IPS DF 6.9 (cell line): ENCODE measurements at places on chromosomes 4 and X.

GRCh38 chrX:39854772-39855747 lies 242.7 kb downstream of the BCOR start:
- no peaks in the 10 kb centered on the region for H3K36me3 ChIP-seq
- H3K4me3 ChIP-seq = no peak overlapping the region
- H3K27ac ChIP-seq = no peak overlapping the region
- DNase-seq = no peak
- H3K4me1 ChIP-seq = peaks cover 8% of the 10 kb centered on the region

- no peaks in the 10 kb centered on the region for H3K36me3 ChIP-seq
- H3K4me1 ChIP-seq = peaks cover 2% of the 10 kb centered on the region
- H3K27me3 ChIP-seq = no peaks in the 10 kb centered on the region
Measured at GRCh38 chr4:180790471-180790870, 1452.7 kb upstream of the TENM3 start.

DNA sequence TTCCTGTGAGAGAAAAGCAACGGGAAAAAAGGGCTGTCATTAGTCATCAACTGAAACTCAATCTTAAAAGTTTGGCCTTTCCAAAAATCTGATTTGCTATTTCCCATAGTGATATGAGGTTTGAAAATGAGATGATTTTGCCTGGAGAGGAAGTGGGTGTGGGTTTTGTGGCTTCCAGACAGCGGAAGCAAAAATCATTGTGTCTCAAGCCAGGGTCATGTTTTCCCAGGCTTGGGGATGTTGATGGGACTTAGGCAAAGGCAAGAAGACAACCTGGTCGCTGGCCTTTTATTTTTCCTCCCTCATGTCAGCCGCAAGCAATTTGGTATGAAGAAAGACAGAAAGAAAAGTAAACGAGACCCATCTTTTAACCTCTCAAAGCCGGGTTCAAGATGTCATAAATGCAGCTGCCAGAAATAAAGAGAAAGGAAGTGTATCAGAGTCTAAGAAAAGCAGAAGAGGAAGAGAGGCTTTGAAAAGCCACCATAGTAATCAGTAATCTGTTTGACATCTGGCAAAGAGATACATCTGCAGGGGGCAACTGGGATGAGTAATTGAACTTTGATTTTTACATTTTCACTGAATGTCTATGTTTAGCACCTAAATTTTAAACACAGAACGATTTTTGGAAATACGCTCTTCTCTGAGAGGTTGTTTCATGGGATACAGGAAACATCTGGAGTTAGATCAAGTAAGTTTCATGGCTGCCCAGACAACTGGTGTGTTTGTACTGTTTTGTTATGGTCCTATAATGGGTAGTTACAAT lies 521.6 kb upstream of the SLIT2 start:
- H3K27ac ChIP-seq = no peak overlapping the region
- no peaks in the 10 kb centered on the region for H3K27me3 ChIP-seq
- no peaks in the 10 kb centered on the region for H3K36me3 ChIP-seq
- H3K4me3 ChIP-seq = no peak overlapping the region

GRCh38 chr4:27089186-27089585 lies 228.5 kb downstream of the STIM2 start:
- H3K4me1 ChIP-seq = peaks cover 6% of the 10 kb centered on the region; the same call in 1 of the 2 replicates
- DNase-seq = no peak
- no peak overlapping the region for H3K27ac ChIP-seq
- H3K27me3 ChIP-seq = peaks cover 1% of the 10 kb centered on the region; the same call in 1 of the 2 replicates
- no peak overlapping the region for H3K4me3 ChIP-seq

DNA sequence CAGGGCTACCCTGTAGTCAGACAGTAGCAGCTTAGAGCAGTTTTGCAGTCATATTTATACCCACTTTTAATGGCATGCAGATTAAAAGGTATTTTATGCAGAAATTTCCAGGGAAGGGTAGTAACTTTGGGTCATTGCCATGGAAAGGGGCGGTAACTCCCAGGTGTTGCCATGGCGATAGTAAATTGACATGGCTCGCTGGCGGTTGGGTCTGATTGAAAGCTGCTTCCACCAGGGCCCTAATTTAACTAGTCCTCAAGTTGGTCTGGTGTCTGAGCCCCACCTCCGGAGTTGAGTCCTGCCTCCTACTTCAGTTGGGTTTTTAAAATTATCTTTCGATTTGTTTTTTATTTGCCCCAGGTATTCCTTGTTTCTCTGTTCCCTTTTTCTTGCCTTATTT lies 70.1 kb downstream of the NAA11 start:
- H3K36me3 ChIP-seq = no peaks in the 10 kb centered on the region
- no peak overlapping the region for H3K4me3 ChIP-seq
- no peaks in the 10 kb centered on the region for H3K4me1 ChIP-seq
- no peak for DNase-seq
- H3K27ac ChIP-seq = no peak overlapping the region

DNA sequence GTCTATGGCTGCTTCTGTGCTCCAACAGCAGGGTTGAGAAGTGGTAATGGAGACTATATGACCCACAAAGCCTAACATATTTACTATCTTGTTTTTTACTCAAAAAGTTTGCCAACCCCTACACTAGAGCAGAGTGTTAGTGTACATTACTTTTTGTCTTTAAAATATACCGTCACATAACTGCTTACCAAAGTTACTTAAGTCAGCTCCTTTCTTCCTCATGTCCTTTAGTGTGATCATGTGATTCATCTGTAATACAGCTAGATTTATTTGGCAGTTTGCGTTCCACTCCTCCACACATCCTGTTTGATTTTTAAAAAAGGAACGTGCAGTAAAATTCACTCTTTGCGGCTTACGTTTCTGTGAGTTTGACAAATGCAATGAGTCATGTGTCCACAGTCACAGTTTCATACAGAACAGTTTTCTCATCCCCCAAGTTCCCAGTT lies 162.4 kb upstream of the GPRIN3 start:
- no peaks in the 10 kb centered on the region for H3K4me1 ChIP-seq
- no peaks in the 10 kb centered on the region for H3K27me3 ChIP-seq
- no peak overlapping the region for H3K4me3 ChIP-seq
- H3K36me3 ChIP-seq = no peaks in the 10 kb centered on the region
- H3K27ac ChIP-seq = no peak overlapping the region

GRCh38 chr4:78601013-78601412 lies 49.4 kb downstream of the ANXA3 start:
- no peaks in the 10 kb centered on the region for H3K4me1 ChIP-seq
- no peaks in the 10 kb centered on the region for H3K27me3 ChIP-seq
- H3K27ac ChIP-seq = no peak overlapping the region
- H3K4me3 ChIP-seq = no peak overlapping the region

- H3K27ac ChIP-seq = no peak overlapping the region
- no peak for DNase-seq
- H3K36me3 ChIP-seq = no peaks in the 10 kb centered on the region
- no peaks in the 10 kb centered on the region for H3K4me1 ChIP-seq
- no peaks in the 10 kb centered on the region for H3K27me3 ChIP-seq
- H3K4me3 ChIP-seq = no peak overlapping the region
Measured at GRCh38 chr4:176970853-176971252, 178.1 kb upstream of the VEGFC start.
